ENCODE measurements at places on chromosomes 16 and 17.

DNA sequence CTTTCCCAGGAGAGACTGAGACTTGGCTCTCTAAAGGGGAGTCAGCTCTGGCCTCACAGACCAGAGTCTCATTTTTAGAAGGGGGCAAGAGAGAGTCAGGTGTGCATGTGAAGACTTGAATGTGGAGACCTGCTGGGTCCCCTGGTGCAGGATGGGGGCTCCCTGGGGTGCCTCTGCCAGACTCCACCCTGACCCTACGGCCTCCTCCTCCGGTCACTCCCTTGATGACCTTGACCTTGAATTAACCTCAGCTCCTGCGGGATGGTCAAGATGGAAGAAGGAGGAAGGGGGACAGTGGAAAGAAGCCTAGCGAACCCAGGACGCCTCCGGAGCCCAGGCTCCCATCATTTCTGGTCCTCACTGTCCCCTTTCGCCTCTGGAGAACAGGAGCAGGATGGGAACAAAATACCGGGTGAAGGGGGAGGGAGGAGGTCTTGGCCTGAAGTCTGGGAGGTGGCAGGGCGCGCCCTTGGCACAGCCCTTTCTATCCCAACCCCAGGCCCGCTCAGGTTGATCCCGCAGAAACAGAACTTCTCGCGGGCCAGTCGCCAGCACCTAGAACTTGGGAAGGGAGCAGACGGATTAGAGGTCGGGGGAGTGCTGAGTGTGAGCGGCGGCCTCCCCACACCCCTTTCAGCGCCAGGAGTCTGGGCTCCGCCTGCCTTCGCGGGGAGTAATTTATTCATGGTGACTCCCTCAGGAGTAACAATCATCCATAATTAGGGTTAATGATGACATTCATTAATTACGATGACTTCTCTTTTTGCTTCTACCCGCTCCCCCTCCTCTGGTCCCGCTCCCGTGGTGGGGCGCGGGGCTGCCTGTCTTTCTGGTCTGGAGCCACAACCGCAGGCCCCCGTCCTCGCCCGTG lies 1.6 kb downstream of the STAC2 start:
- H3K27ac ChIP-seq, result no peak overlapping the region
- H3K4me3 ChIP-seq, result no peak overlapping the region
- H3K36me3 ChIP-seq, result no peaks in the 10 kb centered on the region
- no peak for DNase-seq
- peaks cover 21% of the 10 kb centered on the region for H3K27me3 ChIP-seq
- peaks cover 22% of the 10 kb centered on the region for H3K4me1 ChIP-seq

DNA sequence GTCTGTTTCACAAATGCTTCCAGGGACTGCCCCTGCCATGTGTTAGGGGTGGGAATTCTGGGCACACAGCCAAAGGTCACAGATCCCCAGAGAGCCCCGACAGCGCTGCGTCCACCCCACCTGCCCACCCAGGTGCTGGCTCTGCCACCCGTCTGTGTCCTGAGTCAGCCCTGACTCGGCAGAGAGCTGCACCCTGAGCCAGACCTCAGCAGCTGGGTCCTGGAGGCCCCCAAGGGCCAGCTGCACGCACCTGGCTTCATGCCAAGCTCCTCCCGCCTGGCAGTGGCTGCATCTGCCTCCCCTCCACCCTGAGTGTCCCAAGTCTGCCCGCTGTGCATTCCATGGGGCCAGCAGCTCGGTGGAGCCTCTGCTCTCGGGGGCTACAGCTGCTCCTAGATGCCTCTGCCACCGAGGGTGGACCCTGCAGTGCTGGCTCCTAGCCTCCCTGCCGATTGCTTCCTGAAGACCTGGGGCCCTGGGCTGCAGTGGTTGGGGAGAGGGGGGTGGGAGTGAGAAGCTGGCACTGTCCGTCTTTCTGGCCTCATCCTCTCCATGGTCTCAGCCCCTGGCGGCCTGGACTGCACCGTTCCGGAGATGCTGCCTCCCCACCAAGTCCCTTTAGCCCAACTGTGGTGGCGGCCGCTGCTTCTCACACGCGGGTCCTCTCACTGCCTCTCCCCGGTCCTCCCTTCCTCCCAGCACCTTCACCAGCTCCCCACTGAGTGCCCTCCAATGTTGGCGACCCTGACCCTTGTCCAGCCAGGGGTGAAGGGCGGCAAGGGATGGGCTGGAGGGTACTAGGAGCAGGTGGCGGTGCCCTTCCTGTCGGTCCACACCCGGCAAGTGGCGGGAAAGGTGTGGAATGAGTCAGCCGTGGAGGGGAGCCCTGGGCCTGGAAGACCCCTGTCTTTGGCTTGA lies 3.0 kb downstream of the SECTM1 start:
- DNase-seq, result no peak
- no peak overlapping the region for H3K27ac ChIP-seq
- peaks cover 33% of the 10 kb centered on the region for H3K4me1 ChIP-seq
- H3K4me3 ChIP-seq, result no peak overlapping the region
- H3K36me3 ChIP-seq, result no peaks in the 10 kb centered on the region
- no peaks in the 10 kb centered on the region for H3K27me3 ChIP-seq

GRCh38 chr17:34974794-34975785 lies 5.2 kb upstream of the LIG3 start:
- H3K27ac ChIP-seq, result no peak overlapping the region
- H3K4me1 ChIP-seq, result peaks cover 7% of the 10 kb centered on the region
- no peaks in the 10 kb centered on the region for H3K27me3 ChIP-seq
- DNase-seq, result no peak

DNA sequence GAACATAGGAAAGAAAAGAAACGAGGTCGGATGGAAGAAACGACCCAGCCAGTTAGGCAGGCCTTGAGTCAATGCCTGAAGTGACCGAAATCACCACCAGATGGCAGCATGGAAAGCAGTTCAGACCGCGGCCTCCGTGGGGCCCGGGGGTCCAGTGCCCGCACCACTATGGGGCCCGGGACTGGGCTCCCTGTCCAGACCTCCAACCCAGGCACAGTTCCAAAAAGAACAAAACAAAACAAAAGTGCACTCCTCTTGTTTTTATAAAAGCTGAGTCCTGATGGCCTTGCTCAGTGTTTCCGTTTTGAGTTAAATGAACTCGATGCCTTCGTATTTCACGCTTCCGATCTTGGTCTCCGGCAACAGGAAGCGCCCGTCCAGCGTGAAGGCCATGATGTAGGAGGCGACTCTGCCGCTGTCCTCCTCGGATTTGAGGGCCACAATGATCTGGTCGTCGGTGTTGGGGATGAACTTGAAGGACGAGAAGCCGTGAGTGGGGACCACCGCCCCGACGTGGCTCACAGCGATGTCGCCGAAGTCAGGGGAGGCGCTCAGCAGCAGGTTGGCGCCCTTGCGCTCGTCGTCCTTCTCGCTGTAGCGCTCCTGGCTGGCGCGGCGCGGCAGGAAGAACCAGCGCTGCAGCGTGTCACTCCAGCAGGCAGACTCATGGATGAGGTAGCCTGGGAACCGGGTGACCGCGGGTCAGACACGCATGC lies 13.7 kb upstream of the LGALS3BP start:
- no peak overlapping the region for H3K4me3 ChIP-seq
- no peak overlapping the region for H3K27ac ChIP-seq
- H3K36me3 ChIP-seq, result peaks cover 17% of the 10 kb centered on the region

GRCh38 chr17:49779739-49780231 lies 8.7 kb upstream of the KAT7 start:
- H3K4me3 ChIP-seq, result no peak overlapping the region
- H3K36me3 ChIP-seq, result no peaks in the 10 kb centered on the region
- no peaks in the 10 kb centered on the region for H3K27me3 ChIP-seq
- H3K4me1 ChIP-seq, result peaks cover 13% of the 10 kb centered on the region
- DNase-seq, result no peak

DNA sequence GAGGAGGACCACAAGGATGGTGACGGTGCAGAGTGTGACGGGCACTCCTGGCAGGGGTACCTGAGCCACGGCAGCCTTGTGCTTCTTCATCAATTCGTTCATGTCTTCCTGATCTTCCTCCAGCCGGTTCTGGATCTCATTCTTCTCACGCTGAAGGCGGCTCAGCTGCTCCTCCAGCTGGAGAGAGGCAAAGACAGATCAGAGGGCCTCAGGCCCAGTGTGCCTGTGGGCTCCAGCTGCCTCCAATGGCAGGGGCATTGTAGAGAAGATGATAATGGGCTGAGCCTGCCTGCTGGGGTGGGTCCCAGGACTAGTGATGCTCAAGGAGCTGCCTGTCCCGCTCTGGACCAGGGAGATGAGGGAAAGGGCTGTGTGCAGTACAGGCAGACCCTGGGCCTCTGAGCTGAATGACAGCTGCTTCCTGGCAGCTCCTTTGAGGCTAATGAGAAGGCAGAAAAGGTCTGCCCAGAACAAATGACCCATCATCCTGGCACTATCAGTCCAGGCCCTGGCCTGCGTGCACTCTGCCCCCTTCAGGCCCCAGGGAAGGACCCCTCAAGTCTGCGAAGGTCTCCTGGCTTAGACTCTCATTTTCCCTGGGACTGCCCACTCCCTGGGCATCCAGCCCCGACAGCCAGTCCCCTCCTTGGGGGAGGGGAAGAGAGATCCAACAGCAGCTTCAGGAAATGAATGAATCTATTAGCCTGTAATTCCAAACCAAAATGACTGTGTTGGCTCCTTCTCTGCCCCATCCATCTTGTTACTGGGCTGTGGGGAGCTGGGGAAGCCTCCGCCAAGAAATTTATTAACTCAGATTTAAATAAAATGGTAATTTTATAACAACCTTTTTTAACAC lies 48.0 kb downstream of the PIPOX start:
- no peak for DNase-seq
- no peaks in the 10 kb centered on the region for H3K27me3 ChIP-seq
- no peaks in the 10 kb centered on the region for H3K4me1 ChIP-seq
- no peak overlapping the region for H3K27ac ChIP-seq
- peaks cover 96% of the 10 kb centered on the region for H3K36me3 ChIP-seq

Measured in upper lobe of left lung (tissue), 6 donors.